ENCODE measurements at places on chromosomes 3 and 15.

DNA sequence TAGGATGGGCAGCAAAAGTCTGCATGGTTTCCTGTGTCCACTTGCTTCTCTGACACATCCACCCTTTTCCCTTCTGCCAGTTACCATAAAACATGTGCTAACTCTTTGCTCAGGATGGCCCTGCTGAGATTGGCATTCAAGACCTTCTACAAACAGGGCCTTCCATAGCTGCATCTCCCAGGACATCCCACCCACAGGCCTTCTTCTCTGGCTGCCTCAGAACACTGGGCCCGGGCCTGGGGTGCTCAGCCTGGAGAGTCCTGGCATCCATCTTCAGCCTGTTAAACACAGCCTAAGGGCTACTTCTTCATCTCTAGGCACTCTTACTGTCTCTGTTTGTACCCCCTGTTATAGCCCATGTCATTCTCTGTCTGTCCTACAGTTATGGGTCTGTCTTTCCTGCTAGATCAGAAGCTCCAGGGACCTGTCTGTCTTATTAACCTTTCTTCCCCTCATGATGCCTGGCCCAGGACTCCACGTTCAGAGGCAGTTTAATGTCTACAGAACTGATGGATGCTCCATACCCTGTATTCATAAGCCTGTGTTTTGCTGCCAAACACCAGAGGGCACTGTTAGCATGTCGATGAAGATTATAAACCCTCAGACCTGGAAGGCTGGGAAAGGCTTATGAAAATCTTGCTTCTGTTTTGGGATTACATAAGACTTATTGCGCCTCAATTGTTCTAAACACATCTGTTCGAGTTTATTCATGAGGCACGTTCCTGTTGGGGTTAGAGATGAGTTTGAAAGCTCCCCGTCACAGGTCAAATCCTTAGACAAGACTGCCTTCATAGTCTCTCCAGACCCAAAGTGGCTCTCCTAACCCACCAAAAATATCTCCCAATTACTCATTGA is 16.5 kb downstream of the SEMA3G start:
- peak; percentile 80 for DNase-seq

- DNase-seq, result no peak
These were observed 44.8 kb downstream of the SLC6A1 start for GRCh38 chr3:11037241-11037873.

GRCh38 chr3:162390891-162391290 is 894.3 kb downstream of the OTOL1 start:
- DNase-seq, result peak; percentile 0

- DNase-seq, result peak; percentile 31
These were observed 9.7 kb upstream of the EIF1B start for GRCh38 chr3:40299721-40300335.

All from kidney capillary endothelial cell (primary cell).